Ascending aorta (tissue), 2 donors: ENCODE measurements at places on chromosomes 7 and 10. TPM values are rescaled to one million over a fixed set of nuclear protein-coding genes. Genes with fewer than 3 reads are reported as not detected.

- no peak overlapping the region for H3K27ac ChIP-seq
- no peak for DNase-seq
- H3K4me3 ChIP-seq: no peak overlapping the region
- no peaks in the 10 kb centered on the region for H3K4me1 ChIP-seq
- no peaks in the 10 kb centered on the region for H3K27me3 ChIP-seq
- H3K36me3 ChIP-seq: no peaks in the 10 kb centered on the region
These were observed 26.9 kb upstream of the NRBF2 start for GRCh38 chr10:63106111-63106755.

DNA sequence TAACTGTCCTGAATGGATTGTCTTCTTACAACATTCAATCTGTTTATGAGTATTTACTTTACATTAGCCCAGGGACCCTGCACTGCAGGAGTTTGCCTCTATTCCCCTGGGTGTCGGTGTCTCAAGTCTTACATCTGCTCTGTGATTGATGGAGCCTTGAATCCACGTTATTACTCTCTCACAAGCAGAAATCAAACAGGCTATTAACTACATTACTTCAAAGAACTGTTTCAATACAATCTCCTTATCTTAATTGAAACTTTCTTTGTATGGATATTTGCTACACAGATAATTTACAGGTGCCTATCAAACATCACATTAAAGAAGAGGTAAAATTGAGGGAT lies 3.1 kb upstream of the ARID5B start:
- H3K36me3 ChIP-seq: no peaks in the 10 kb centered on the region
- no peaks in the 10 kb centered on the region for H3K27me3 ChIP-seq
- no peaks in the 10 kb centered on the region for H3K4me1 ChIP-seq
- H3K27ac ChIP-seq: no peak overlapping the region

DNA sequence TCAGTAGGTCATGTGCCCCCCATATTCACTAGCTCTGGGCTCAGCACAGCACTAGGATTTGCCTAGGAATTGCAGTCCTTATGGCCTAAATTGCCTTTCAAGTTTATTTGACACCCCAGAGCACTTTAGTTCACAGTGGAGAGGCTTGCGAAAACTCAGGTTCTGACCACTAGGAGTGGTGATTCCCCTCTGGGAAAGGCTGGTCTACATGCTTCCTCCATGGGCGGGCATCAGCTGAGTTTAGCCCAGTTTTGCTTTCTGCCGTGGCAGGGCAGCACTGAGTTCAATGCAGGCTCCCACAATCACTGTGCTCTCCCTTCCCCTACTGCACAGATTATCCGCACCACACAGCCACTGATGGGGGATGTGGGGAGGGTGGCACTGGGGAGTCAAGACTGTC lies 94.4 kb downstream of the ADCYAP1R1 start:
- no peak overlapping the region for H3K4me3 ChIP-seq
- no peaks in the 10 kb centered on the region for H3K27me3 ChIP-seq
- no peaks in the 10 kb centered on the region for H3K36me3 ChIP-seq
- no peak overlapping the region for H3K27ac ChIP-seq

DNA sequence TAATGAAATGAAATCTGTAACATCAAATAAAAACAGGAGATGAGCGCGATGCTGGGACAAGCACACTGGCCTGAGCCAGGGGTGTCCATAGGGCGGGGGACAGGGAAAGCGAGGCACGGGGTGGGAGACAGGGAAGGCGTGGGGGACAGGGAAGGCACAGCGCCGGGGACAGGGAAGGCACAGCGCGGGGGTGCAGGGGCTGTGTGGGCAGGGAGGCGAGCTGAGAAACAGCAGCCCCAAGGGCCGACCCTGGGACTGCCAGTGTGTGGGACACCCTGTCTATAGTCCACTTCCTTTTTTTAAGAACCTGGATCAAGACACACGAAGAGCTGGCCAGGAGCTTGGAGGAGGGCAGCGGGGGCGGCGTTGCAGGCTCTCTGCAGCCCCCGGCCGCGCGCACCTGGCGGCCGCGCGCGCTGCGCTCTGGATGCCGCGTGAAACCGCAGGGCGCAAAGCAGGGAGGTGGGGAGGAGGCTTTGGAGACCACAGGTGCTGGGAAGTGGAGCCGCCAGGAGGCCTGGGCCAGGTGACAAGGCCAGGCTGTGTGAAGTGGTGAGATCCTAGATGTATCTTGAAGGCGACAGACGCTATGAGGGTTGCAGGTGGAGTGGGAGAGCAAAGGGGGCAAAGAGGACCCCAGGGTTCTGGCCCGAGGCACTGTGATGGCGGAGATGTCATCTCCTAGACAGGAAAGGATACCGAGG lies 157.7 kb downstream of the COBL start:
- no peak overlapping the region for H3K4me3 ChIP-seq
- no peaks in the 10 kb centered on the region for H3K36me3 ChIP-seq
- H3K27me3 ChIP-seq: no peaks in the 10 kb centered on the region
- no peaks in the 10 kb centered on the region for H3K4me1 ChIP-seq

GRCh38 chr10:79237454-79238157 lies 109.7 kb upstream of the PPIF start:
- no peaks in the 10 kb centered on the region for H3K27me3 ChIP-seq
- H3K4me3 ChIP-seq: no peak overlapping the region
- peak overlapping the region; percentile 27 for H3K27ac ChIP-seq
- no peak for DNase-seq
- H3K36me3 ChIP-seq: no peaks in the 10 kb centered on the region

GRCh38 chr7:141460781-141461715 lies 90.2 kb upstream of the AGK start:
- H3K4me3 ChIP-seq: no peak overlapping the region
- no peaks in the 10 kb centered on the region for H3K36me3 ChIP-seq
- H3K27ac ChIP-seq: no peak overlapping the region
- H3K4me1 ChIP-seq: no peaks in the 10 kb centered on the region
- no peak for DNase-seq
- H3K27me3 ChIP-seq: no peaks in the 10 kb centered on the region

GRCh38 chr7:21334906-21335305 lies 93.0 kb upstream of the SP4 start:
- no peaks in the 10 kb centered on the region for H3K36me3 ChIP-seq
- H3K4me3 ChIP-seq: no peak overlapping the region
- no peaks in the 10 kb centered on the region for H3K27me3 ChIP-seq
- no peak overlapping the region for H3K27ac ChIP-seq

GRCh38 chr7:1081931-1082401 lies 5.9 kb upstream of the GPER1 start:
- no peaks in the 10 kb centered on the region for H3K36me3 ChIP-seq
- peaks cover 16% of the 10 kb centered on the region for H3K4me1 ChIP-seq
- H3K27me3 ChIP-seq: no peaks in the 10 kb centered on the region
- H3K27ac ChIP-seq: no peak overlapping the region
- H3K4me3 ChIP-seq: no peak overlapping the region

Gene ASZ1
- not detected for total RNA-seq

Gene NRP1
- 122 TPM for total RNA-seq

Gene STX1A
- total RNA-seq: 13.1 TPM

Gene CCNJ
- total RNA-seq: 6.0 TPM

Gene COL13A1
- 8.0 TPM for total RNA-seq

Gene LSM8
- 7.9 TPM for total RNA-seq
